ENCODE measurements at places on chromosomes 4 and X.
A peak's percentile ranks its signal among the peaks of the same experiment; 100 is the strongest.

GRCh38 chr4:22299678-22300077 is 216.2 kb downstream of the ADGRA3 start:
- DNase-seq, result no peak

DNA sequence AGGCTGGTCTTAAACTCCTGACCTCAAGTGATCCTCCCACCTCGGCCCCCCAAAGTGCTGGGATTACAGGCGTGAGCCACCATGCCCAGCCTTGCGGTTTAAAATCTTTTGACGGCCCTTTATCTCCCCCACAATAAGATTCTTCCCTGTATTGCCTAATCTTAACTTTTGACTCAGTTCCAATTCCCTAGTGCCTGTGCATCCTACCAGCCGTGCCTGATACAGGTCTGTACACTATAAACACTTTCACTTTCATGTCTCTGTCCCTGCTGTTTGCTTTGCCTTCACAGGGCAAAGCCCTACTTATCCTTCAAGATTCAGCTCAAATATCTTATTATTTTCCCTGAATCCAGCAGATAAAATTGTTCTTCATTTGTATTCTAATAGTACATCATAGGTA is 74.6 kb downstream of the WDR44 start:
- no peak for DNase-seq

DNA sequence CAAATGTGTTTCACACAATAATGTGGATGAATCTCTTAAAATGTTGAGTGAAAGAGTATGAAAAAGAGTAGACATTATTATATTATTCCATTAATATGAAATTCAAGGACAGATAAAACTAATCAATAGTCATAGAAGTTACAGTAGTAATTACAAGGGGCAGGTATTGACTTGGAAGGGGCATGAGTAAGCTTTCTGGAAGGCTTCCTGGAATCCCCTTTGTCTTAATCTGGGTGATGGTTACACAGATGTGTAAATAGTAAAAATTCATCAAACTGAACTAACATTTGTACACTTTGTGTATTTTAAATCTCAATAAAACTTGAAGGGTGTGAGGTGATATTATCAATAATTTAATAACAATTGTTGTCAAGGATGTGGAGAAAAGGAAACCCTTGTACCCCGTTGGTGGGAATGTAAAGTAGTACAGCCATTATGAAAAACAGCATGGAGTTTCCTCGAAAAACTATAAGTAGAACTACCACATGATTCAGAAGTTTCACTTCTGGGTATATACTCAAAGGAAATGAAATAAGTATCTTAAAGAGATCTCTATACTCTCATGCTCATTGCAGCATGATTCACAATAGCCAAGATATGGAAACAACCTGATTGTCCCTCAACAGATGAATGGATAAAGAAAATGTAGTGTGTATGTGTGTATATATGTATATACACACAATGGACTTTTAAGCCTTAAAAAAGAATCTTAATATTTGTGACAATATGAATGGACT is 96.9 kb upstream of the MID1IP1 start:
- no peak for DNase-seq

- no peak for DNase-seq
Measured at GRCh38 chr4:6591313-6591712, 16.3 kb downstream of the MAN2B2 start.

DNA sequence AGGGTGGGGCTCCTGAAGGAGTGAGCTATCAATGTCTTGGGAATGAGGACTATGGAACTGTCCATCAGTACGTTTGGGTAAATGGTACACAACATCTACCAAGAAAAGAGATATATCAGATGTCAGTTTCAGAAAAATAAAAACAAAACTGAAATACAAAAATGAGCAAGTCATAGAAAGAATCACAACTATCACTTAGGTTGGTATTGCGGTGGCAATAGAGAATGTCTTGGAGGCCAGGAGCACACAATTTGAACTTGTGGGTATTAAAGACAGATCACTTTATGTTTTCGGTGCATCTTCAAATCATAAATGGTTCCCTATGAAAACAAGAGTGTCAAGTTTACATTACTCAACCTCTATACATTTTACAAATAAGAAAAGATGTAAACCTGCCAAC is 176.8 kb downstream of the CHM start:
- DNase-seq, result no peak

GRCh38 chr4:40055511-40055862 is 1.2 kb upstream of the N4BP2 start:
- no peak for DNase-seq

GRCh38 chr4:1541449-1542225 is 135.4 kb upstream of the NKX1-1 start:
- DNase-seq, result no peak

DNA sequence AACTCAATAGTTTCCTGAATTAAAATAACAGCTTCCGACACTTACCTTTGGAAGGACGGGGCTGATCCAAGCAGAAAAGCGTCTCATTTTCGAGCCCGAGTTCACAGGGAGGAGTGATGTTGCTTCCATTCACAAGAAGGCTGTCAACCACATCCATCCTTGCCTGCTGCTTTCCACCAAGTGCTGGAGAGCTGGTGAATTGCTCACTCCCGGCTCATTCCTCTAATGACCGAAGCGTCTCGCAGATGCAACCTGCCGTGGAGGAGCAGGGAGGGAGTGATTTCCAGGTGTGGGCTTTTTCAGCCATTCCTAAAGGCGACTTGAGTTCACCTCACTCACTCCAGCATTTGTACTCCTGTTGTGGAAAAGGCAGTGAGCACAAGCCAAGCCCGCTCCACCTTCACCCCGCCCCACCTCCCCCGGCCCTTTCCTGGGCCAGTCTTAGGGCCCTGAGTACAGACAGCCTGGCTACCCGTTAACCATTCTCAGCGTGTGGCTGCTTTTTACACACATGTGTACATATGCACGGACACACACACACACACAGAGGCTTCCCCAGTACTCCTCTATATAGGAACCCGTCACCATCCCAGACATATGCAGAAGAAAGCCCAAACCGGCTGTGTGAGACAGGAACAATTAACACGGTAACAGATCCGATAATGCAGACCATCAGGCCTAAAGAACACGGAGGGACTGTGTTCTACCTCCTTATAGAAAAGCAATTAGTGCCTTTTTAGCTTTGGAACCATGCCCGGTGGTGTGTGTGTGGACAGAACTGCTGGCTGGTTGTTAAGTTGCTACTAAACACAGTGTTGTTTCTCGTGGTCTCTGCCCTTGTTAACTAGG is at the start of gene CCKAR:
Gene CCKAR (minus strand): TSS at position 374 of the 849 bp plus-strand sequence. CDS start 217 bp downstream, at position 157.
- DNase-seq, result peak; percentile 12

GRCh38 chr4:58061967-58062366 is 951.8 kb upstream of the IGFBP7 start:
- DNase-seq, result no peak

DNA sequence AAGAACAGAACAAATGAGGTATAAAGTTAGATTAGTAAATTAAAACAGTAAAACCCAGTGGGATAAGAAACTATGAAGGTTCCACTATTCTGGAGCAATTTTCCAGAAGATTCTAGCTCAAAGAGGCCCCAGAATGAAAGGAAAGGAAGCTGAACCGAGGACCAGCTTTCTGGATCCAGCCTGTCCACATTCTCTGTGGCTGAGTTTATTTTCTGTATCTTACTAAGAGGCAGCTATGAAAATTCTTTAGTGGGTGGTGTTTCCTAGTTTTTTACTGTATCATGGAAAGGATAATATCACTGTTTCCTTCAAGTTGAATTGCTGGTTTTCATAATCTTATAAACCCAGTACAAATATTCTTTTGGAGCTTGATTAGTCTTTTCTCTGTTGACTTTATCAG is 11.8 kb downstream of the DAPP1 start:
- no peak for DNase-seq

DNA sequence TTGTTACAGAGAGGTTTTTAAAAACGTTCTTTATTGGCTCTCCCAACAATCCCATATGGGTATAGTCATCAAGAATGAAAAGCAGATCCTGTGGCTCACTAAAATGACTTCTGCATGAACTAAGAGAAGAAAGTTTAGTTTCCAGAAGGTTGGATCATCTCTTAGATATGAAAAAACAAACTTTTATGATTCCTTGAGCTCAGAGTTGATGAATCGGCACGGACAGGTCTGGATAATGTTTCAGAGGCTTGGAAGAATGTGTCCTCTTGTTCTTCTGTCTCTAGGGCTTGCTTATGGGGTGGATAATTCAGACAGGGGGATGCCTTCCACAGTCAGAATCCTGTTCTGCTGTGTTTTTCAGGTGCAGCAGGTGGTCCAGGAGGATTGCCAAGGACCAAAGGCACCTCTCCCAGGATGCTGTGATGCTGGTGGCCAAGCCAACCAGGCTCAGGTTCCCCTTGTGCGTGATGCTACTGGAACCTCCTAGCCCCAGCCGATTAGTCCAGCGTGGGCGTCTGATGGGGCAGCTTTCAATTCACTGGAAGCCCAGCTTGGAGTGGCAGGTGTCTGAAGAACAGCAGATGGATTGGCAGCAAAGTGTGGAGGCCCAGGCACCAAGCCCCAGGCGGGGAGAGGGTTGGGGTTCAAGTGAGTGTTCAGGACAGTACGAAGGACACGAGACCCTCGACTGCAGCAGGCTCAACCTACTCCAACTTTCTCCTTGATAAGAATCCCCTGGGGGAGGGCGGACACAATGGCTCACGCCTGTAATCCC is 30.3 kb downstream of the CCKAR start:
- DNase-seq, result no peak

GRCh38 chr4:140861359-140862176 is 105.4 kb upstream of the TBC1D9 start:
- peak; percentile 55 for DNase-seq

DNA sequence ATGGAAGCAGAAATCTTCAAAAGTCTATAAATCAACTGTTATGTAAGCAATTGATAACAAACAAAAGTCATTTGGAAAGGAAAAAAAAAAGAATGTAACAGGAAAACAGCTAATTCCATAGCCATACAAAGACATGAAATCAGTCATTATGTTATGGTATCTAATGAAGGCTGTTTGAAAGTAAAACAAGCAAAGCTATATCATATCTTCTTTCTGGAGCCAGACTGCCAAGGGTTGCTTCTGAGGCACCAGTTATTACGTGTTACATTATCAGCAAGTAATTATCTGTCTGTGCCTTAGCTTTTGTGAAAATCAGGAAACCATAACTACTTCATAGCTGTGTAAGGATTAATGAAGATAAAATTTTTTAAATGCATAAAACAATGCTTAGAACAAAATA is 480.2 kb downstream of the FAT4 start:
- no peak for DNase-seq

- DNase-seq, result no peak
Measured at GRCh38 chr4:6538575-6538974, 36.4 kb upstream of the MAN2B2 start.

DNA sequence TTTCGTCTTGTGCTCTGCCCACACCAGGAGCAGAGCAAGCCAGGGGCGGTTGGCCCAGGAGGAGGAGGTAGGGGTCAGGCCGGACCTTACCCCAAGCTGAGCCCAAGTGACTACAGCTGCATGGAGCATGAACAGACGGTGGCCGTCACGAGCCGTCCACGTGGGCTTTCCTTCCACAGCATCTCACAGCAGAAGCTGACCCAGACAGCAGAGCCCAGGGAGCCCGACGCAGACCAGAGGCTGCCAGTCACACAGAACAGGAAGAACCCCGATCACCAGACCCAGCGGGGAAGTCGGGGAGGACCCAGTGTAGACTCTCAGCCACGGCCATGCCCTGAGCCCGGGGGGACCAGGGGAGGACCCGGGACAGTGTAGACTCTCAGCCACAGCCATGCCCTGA is 58.0 kb downstream of the FAM53A start:
- DNase-seq, result no peak

DNA sequence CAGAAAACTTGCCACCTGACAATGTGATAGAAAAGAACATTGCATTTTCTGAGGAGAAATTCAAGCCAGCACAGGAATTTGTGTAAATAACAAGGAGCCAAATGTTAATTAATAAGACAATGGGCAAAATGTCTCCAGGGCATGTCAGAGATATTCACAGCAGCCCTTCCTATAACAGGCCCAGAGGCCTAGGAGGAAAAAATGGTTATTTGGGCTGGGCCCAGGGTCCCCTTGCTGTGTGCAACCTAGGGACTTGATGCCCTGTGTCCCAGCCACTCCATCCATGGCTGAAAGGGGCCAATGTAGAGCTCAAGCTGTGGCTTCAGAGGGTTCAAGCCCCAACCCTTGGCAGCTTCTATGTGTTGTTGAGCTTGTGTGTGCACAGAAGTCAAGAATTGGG is 55.5 kb upstream of the GABRG1 start:
- no peak for DNase-seq

Data from nephron progenitor cell (in vitro differentiated cells).